SHP77 (cell line): ENCODE measurements at places on chromosomes 6 and 20.
A peak's percentile ranks its signal among the peaks of the same experiment; 100 is the strongest.

DNA sequence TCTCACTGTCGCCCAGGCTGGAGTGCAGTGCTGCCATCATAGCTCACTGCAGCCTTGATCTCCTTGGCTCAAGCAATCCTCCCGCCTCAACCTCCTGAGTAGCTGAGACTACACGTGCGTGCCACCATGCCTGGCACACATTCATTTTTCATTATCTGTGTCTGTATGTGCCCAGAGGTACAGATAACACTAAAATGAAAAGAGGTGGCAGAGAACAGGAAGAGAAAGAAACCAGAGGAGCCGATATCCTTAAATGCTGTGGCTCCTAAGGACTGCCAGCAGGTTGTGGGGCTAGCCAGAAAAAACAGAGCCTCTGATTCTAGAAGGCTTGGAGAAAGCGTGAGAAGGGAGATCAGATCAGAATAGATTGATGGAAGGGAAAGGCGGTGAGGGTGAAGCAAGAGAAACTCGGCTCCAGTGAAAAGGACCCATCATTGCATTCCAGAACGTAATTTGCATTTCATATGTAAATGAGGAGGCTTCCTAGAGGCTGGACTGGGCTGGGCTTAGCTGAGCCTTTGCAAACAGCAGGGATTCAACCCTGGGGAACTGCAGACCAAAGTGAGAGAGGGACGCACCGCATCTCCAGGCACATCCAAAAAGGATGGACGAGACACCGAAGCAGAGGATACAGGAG lies 64.2 kb downstream of the GCNT2 start:
- DNase-seq, result no peak

GRCh38 chr20:37295001-37295400 lies 5.5 kb downstream of the MANBAL start:
- peak; percentile 14 for DNase-seq

- DNase-seq, result no peak
Measured at GRCh38 chr6:1591243-1591642, 18.5 kb upstream of the FOXC1 start.

GRCh38 chr6:155980014-155980767 lies 524.6 kb upstream of the NOX3 start:
- DNase-seq, result no peak

DNA sequence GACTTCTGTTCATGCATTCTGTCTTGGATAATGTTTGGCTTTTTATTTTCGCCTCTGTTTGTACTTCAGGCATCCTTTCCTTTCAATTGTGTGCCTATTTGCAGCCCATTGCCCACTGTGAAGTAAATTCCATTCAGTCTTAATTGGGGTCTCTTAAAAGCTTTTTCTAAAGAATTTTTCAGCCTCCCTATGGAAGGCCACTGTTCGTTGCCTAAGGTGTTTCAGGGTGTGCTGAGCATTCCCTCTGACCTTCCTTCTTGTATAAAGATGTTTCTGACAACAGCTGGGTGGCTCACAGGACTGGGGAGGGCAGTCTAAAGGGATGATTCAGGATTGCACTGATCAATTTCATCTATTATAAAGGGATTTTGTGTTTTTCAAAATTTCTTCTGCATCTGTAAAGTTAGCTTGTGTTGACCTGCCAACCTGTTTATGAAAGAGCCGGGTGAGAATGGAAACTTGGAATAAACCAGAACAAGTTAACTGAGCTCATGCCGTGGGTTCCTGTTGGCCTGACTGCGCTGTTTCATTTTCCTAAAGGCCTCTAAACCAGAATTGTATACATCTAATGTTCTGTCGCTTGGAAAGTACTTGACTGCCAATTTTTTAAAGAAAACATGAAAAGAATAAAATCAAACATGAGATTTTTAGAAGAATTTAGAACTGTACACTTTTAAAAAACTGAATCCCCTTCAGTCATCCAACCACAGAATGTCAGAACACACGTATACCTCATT lies 14.3 kb downstream of the PHACTR2 start:
- no peak for DNase-seq

DNA sequence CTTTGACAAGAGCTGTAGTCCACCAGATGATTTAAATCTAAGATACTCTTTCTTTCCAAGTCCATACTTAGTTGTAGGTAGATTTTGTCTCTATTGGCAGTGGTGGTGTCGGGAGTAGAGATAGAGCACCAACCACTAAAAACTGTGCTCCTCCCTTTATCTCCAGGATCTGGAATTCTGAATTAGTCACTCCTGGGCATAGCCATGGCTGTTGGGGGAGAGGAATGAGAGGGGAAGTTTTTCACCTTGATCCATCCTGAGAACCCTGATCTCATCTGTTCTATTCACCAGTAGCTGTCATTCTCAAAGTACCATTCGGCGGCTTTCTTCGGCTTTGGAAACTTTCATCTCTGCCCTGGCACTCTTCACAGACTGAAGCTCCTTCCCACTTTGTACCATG lies 35.6 kb upstream of the NKX2-4 start:
- no peak for DNase-seq

DNA sequence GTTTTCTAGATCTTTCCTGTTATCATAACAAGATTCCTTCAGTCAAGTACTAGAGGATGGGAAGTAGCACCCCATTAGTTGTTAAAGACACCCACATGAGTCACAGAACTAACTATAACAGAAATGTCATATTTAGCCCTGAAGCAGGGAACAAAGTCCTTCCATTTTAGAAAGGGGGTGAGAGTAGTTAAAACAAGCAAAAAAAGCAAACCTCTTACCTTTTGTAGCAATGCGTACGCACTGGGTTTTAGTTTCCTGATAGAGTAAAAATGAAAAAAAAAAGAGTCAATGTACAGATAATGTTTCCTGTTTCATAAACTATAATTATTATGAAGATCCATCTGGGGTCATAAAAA lies 163.7 kb upstream of the THEMIS start:
- no peak for DNase-seq

- DNase-seq, result no peak
Measured at GRCh38 chr6:17866876-17867444, 120.5 kb downstream of the KIF13A start.

DNA sequence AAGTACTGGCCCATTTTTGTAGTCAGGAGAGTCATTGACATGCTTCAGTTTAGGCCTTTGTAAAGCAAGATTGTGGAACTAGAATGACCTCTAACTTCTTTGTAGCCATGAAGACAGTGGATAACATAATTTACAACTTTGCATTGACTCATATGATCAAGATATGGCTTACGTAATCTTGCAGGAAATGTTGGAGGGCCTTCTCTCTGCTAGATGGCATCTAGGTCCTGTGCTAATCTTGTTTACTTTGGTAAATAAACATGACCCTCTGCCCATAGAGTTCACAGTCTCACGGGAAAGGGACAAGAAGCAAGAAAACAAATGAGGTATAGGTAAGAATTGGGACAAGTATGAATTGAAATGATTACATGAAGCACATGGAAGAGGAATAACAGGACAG lies 355.2 kb upstream of the ARID1B start:
- DNase-seq, result no peak

DNA sequence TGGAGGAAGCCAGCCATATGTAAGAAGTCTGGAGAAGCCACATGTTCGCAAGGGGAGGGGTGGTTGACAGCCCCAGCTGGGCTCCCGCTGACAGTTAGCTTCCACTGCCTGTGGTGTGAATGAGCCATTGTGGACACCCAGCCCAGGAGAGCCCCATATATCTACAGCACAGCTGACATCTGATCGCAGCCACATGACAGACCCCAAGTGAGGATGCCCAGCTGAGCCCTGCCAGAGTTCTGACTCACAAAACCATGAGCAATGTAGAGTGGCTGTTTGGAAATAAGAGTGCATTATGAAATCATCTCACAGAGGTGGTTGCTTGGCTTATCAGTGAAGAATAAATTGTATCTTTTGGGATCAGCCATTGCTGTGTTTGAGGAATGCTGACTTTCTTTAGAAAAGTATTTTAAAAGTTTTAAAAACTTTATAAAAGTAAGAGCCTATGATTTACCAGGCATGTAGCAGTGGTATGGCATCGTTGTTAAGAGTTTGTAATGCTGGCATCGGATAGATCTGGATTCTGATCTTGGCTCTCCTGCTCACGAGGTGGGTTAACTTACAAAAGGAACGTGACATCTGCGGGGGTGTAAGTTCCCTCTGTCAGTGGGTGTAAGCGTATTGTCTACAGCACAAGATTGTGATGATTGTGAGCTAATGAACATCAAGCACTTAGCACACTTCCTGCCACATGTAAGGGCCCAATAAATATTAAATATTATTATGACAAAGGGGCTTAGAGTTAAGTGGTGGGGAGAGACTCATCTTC lies 24.1 kb downstream of the CFAP61 start:
- DNase-seq, result no peak

- no peak for DNase-seq
Measured at GRCh38 chr6:129694036-129694435, 15.9 kb downstream of the ARHGAP18 start.

GRCh38 chr20:60962367-60963045 lies 289.6 kb upstream of the CDH4 start:
- DNase-seq, result no peak

- DNase-seq, result no peak
Measured at GRCh38 chr6:72132851-72133250, 246.5 kb downstream of the RIMS1 start.
